ENCODE measurements at places on chromosomes 4 and X.

DNA sequence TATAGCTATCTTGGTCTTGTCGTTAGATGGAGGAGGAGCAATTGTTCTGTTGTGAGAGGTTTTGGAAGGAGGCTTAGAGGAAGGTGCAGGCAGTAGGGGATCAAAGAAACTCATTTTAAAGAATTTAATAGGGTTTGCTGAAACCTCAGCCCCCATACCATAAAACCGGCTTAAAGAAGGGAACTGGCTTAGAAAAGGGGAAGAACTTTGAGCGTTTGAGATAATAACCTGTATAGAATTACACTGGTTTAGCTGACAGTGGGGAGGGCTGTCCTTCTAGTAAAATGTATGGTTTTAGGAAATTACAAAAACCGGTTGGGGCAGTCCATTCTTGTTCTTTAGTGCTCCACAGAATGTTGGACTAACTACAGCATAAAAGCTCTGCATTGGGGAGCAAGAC is 128.1 kb downstream of the KDM6A start:
- DNase-seq, result no peak

DNA sequence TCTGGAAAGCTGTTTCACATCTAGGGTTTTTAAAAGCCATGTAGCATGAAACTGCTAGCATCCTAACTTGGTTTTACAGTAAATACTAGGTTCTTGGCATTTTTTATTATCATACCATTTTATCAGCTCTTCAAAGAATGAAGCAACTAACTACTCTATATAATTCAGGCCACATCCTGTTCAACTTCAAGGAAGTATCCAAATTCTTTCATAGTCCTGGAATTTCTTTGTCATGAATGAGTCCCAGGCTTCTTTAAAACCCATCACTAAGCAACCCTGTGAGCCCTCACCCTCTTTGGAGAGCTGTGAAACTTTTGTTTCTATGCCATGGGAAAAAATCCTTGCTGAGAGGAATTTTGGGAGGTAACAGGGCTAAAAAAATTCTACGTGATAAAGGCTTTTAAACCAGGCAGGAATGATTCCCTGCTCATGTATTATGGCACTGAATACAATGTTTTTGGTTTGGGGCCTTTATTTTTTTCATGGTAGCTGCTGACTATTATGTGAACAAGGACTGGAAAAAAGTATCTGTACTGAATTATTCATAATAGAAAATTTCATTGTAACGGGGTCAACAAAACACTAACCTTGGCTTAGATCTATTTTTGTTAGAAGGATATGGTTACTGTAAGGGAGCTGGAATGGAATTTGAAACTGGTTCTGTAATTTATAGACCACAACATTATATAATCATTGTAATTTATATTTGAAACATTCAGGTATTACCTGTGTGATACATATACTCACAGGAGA is 164.9 kb downstream of the DCTD start:
- DNase-seq, result no peak

DNA sequence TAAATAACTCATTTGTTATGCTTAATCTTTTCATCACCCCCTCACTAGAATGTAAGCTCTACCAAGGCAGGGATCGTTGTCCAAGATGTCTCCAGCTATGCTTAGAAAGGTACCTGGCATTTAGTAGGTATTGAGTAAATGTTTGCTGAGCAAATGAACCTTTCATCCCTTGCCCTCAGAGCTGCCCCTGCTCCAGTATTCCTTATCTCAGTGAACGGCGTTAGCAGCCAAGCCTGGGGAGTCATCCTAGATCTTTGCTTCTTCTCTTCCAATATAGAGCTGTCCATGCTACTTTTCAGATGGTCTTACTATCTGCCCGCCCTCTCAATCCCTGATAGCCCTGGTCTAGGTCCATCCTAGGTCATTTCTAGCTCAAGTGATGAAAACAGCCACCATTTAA is 188.4 kb downstream of the NR3C2 start:
- no peak for DNase-seq

DNA sequence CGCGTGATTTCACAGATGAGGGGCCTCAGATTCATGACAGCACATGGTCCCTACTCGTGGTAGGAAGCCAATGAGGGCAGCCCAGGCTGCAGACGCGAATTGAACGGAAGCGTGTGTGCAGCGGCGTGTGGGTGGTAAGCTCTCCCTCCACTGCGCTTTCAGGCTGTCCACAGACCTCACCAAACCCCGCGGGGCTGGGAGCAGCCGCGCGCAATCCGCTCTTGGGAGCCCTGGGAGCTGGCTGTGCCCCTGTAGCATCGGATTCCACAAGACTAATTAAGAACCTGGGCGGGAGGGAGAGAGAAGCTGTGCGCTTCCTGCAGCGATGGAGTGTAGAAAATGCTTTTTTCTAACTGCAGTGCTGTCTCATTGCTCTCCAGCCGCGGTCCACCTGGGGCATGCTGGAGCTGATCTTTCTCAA is 134.9 kb downstream of the STOX2 start:
- no peak for DNase-seq

- no peak for DNase-seq
Observed at GRCh38 chr4:155164718-155165117, 43.7 kb upstream of the NPY2R start.

DNA sequence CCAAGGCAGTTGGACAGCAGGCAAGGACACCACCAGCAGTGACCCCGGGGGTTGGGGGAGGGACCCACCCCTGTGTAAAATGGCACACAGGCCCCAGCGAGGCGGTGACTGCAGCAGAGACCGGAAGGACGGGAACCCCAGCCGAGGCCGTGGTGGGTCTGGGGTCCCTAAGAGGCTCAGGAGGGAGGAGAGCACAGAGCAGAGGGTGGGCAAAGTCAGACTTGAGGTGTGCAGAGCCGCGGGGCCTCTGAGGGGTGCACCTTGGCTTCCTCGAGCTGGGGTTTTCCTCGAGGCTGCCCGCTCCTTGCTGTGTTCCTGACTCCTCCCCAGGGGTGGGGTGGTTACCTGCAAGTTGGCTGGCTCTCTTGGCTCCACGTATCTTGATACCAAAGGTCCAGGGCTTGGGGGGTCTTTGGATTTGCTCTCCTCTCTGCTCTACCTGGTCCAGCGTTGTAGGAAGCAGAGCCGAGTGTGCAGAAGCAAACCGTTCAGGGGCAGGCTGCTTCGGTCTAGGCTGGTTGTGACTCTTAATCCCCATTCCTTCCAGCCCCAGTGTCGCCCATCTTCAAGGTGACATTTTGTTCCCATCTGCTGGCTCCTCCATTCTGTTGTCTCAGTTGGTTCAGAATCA is 37.9 kb upstream of the SORCS2 start:
- DNase-seq, result no peak

GRCh38 chr4:95318483-95318882 is 230.3 kb downstream of the UNC5C start:
- no peak for DNase-seq

DNA sequence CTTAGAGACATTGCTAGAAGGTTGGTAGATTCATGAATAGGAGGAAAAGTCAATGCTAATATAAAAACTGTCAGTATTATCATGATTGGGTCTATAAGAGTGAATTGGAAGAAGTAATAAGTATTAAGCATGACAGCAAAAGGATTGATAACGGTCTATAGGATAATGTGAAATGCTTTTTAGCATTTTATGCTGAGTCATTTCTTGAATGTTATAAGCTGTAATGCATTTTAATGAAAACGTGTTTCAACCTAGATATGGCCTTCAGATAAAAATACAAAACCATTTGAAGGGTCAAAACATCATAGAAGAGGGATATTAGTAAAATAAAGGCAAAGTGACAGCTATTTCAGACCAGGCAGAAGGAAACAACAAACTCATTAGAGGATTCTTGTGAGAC is 353.5 kb downstream of the SH2D1A start:
- DNase-seq, result no peak

GRCh38 chr4:17230727-17231126 is 281.2 kb downstream of the QDPR start:
- no peak for DNase-seq

DNA sequence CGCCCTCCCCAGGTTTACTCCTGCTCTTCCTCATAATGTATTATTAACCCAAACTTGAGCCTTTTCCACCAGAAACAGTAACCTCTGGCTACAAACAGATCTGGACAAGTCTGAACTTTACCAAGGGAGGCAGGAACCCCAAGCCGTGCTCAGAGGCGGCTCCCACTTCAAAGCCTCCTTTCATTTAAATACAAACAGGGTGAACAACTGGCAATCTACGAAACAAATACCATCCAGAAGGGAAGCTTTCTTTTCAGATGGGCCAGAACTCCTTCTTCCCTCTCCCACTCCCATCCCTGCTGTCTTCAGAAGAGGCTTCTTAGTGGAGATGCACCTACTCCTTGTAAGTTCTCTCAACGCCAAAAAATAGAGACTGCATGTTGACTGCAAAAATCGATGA is 2.1 kb upstream of the GPC4 start:
- no peak for DNase-seq

DNA sequence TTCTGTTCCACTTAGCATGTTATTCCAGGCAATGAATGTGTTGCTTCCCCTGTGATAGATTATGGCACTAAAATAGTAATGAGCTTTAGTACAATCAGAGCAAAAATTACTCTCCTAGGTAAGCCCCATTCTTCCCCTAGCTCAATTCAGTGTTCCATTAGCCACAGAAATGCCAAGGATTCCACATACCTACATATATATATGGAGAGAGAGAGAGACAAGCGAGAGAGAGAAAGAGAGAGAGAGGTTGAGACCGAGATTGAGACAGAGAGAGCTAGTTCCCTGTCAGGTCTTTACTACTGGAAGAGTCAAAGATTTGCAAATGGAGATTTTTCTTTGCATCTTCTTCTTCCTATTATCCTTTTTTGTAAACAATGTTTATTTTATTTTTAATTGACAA is 8.7 kb downstream of the LIMCH1 start:
- DNase-seq, result no peak

GRCh38 chr4:100295792-100296191 is 105.5 kb upstream of the DDIT4L start:
- DNase-seq, result no peak

DNA sequence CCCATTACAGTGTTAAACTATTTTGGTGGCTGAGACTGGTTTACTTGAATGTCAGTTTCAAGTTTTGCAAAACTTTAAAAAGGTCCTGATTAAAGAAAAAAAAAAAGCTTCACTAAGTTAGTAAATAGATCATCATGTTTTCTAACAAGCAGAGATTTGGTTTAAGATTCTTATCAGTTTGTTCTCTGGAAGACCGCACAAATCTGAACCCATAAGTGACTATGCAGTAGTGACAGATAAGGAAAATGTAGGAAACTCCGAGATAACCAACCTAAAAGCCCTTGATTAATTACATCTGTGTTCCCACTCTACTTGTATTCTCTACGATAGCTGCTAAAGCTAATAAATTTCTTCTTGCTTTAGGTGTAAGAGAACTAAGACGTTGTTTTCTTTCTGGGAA is 1799.8 kb upstream of the ADGRL3 start:
- no peak for DNase-seq

- no peak for DNase-seq
Observed at GRCh38 chr4:100872811-100873210, 355.0 kb upstream of the EMCN start.

DNA sequence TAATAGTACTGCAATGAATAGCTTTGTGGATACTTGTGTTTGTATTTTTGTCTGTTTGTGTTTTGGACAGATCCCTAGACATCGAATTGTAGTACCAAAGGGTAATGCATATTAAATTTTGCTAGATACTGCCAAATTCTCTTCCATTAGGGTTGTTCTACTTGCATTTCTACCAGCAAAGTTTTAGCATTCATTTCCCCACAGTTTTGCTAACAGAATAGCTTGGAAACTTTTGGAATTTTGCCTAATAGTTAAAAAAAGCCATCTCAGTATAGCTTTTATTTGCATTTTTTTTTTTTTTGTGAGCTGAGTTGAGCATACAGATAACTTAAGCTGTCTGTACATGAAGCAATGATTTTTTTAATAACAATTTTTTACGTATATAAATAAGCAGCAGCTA is 1084.9 kb downstream of the ADGRL3 start:
- DNase-seq, result no peak

DNA sequence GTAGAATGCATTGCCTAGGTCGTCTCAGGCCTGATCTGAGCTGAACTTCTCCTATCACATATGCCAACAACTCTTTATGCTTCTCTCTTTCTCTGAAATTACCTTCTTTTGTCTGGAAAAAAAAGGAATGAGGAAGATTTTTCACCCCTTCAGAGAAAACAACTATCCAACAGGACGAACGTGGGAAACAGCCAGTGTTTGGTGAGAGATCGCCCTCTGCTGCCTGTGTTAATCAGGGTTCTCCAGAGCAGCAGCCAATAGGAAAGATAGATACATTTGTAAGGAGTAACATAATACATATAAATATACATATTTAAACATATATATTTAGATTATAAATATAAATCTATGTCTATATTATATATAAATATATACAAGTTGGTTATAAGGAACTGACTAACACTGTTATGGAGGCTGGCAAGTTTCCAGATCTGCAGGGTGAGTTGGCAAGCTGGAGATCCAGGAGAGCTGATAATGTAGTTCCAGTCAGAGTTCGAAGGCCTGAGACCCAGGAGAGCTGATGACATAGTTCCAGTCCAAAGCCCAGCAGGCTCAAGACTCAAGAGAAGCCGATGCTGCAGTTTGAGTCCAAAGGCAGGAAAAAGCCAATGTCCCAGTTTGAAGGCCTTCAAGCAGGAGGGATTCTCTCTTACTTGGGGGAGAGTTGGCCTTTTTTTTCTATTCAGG is 13.3 kb downstream of the CETN2 start:
- no peak for DNase-seq

GRCh38 chr4:113256946-113257345 is 207.5 kb downstream of the ANK2 start:
- DNase-seq, result no peak

- no peak for DNase-seq
Observed at GRCh38 chrX:110847334-110847733, 51.7 kb upstream of the CHRDL1 start.

DNA sequence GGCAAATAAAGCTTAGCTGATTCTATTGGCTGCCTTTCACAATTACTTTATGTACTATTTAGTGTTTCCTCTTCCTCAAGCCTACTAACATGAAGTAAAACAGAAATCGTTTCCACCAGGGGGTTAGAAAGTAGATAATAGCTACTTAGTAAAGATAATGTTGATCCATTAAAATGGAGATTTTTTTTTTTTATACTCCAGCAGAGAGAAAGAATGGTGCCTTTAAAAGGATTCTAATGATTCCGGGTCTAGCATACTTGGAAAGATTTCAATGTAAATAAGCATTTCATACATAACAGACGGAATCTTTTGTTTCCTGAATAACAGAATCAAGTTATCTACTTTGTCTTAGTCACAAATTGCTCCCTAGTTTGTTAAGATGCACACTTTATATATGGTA is 37.1 kb downstream of the GK start:
- no peak for DNase-seq

- DNase-seq, result no peak
Observed at GRCh38 chr4:177131736-177132135, 177.9 kb upstream of the NEIL3 start.

- DNase-seq, result no peak
Observed at GRCh38 chr4:98466868-98467599, 191.4 kb downstream of the TSPAN5 start.

- no peak for DNase-seq
Observed at GRCh38 chrX:119008110-119008744, 33.8 kb downstream of the LONRF3 start.

- DNase-seq, result no peak
Observed at GRCh38 chr4:19743115-19743638, 508.5 kb upstream of the SLIT2 start.

GRCh38 chrX:131322651-131323050 is 33.5 kb upstream of the IGSF1 start:
- DNase-seq, result no peak
